ENCODE measurements at places on chromosomes 16 and 17.

DNA sequence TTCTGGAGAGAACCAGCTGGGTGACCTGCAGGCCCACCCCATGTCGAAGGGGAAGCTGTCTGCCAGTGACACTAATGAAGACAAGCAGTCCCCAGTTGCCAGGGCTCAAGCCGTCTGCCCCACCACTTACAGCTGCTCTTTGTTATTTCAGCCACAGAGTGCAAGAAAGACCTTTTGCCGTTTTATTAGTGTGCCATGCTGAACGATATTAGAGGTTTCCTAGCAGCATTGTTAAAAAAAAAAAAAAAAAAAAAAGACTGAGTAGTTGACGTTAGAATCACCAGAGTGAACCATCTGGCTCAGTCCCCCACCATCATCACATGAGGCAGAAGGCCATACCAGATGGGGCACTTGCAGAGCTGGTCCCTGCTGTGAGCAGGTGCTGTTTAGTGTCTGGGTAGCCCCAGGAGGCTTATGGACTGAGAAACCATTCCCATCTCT lies 26.5 kb upstream of the SLC39A11 start:
- peak; percentile 6 for DNase-seq

GRCh38 chr16:50681021-50681885 lies at the start of gene SNX20:
TSS of gene SNX20 (minus strand) at chr16:50681312. CDS start at chr16:50677526, 3,786 bp downstream.
- no peak for DNase-seq

DNA sequence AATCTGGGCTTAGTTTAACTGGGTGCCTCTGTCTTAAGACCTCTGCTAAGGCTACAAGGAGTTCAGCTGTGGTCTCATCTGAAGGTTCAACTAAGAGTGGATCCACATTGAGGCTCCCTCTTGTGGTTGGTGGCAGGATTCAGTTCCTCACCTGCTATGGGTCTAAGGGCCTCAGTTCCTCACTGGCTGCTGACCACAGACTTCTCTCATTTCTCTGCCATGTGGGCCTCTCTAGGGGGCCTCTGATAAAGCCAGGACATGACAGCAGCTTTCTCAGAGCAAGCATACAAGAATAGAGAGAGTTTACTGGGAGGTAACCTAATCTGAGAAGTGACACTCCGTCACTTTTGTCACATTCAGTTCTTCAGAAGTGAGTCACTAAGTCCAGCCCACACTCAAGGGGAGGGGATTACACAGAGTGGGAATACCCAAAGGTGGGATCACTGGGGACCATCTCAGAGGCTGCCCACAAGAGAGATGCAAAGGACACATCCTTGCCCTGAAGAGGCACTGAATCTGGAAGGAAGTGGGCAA lies 19.2 kb upstream of the ABAT start:
- DNase-seq, result no peak

GRCh38 chr16:68447653-68448359 lies 502 bp downstream of the SMPD3 start:
- DNase-seq, result no peak

DNA sequence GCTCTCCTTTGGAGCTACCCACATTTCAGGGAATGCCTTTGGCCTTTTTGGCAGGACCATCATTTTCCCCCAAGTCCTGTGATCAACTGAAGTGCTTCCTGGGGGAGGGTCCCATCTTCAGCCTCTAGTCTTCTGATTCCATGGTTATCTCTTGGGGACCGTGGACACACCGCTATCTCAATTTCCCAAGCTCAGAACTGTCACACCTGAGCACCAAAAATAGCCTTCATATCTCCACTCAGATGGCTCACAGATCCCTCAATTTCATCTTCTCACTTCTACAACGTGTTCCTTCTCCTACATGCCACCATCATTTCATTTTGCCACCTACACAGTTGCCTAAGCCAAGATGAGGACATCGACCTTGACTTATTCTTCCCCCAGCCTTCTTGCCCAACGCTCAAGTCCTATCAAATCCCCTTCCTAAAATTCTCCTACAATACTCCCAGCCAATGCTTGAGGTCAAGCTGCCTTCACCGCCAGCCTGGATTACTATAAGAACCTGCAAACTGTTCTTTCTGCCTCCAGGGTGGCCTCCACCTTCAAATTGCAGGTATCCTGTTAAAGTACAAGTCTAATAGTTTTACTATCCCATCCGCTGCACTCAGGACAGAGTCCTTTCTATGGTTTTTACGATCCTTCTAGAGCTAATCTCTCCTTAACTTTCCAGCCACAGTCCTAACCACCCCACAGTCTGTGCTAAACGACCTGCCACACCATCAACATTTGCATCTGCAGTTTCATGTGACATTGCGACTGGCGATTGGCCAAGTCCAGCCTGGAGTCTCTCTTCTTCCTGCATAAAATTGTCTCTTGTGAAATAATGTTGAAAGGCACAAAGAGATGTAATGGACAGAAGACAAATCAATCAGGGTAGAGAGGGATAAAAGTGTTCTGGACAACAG lies 6.2 kb downstream of the ATP6V0D1 start:
- no peak for DNase-seq

GRCh38 chr17:77471984-77472461 lies 331.3 kb downstream of the SEC14L1 start:
- DNase-seq, result no peak

GRCh38 chr17:41298458-41299135 lies 4.1 kb downstream of the KRTAP29-1 start:
- DNase-seq, result no peak

- no peak for DNase-seq
Measured at GRCh38 chr17:77096570-77097214, 44.1 kb upstream of the SEC14L1 start.

Data from NCI-H2081 treated with DMSO at 0.1 percent for 48 hours (cell line).